ENCODE measurements at places on chromosomes 16 and 17. TPM values are rescaled to one million over a fixed set of nuclear protein-coding genes. Genes with fewer than 3 reads are reported as not detected.

The SGCA gene
- 0.24 TPM for total RNA-seq

DNA sequence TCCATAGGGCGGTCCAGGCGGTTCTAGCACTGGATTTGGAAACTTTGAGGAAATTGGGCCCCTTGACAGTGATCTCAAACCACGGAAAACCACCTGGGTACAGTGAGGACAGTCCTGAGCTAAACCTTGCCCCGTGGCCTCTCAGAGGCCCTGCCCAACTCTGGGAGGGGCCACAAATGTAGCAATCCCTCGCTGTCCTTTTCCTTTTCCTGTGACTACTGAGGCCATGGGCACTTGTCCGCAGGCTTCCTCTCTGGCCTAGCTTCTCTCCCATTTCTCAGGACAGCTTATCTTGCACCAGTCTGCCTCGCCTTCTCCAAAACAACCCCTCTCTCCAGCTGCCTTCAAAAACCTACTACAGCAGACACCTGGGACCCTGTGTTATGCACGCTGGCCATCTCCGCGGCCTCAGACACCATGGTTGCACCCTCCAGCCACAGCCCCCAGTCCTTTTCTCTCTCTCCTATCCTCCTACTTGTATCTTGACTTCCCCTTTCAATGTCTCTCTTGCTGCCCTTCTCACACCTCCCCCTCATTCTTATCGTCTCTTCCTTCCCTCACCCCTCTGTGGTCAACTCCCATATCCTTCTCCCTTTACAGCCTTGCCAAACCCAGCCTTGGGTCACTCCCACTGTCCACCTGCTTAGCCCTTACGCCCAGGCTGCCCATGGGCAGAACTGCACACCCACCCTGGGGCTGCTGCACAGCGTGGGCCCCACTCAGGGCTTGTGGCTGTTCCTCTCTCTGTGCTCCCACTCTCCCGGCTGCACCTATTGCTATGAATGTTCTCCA lies 7.6 kb downstream of the SCPEP1 start:
- peaks cover 28% of the 10 kb centered on the region for H3K36me3 ChIP-seq
- no peak overlapping the region for H3K27ac ChIP-seq
- H3K27me3 ChIP-seq, result no peaks in the 10 kb centered on the region
- H3K4me3 ChIP-seq, result no peak overlapping the region
- H3K4me1 ChIP-seq, result peaks cover 5% of the 10 kb centered on the region

- no peaks in the 10 kb centered on the region for H3K4me1 ChIP-seq
- no peak overlapping the region for H3K27ac ChIP-seq
- no peak for DNase-seq
- no peaks in the 10 kb centered on the region for H3K27me3 ChIP-seq
- no peak overlapping the region for H3K4me3 ChIP-seq
- H3K36me3 ChIP-seq, result peaks cover 4% of the 10 kb centered on the region
Measured at GRCh38 chr17:53150101-53150698, 672.5 kb upstream of the KIF2B start.

- H3K27ac ChIP-seq, result no peak overlapping the region
- H3K27me3 ChIP-seq, result no peaks in the 10 kb centered on the region
- DNase-seq, result no peak
Measured at GRCh38 chr16:88570691-88571092, 489 bp downstream of the ZC3H18 start.

The QRICH2 gene
- 2.2 TPM for total RNA-seq

DNA sequence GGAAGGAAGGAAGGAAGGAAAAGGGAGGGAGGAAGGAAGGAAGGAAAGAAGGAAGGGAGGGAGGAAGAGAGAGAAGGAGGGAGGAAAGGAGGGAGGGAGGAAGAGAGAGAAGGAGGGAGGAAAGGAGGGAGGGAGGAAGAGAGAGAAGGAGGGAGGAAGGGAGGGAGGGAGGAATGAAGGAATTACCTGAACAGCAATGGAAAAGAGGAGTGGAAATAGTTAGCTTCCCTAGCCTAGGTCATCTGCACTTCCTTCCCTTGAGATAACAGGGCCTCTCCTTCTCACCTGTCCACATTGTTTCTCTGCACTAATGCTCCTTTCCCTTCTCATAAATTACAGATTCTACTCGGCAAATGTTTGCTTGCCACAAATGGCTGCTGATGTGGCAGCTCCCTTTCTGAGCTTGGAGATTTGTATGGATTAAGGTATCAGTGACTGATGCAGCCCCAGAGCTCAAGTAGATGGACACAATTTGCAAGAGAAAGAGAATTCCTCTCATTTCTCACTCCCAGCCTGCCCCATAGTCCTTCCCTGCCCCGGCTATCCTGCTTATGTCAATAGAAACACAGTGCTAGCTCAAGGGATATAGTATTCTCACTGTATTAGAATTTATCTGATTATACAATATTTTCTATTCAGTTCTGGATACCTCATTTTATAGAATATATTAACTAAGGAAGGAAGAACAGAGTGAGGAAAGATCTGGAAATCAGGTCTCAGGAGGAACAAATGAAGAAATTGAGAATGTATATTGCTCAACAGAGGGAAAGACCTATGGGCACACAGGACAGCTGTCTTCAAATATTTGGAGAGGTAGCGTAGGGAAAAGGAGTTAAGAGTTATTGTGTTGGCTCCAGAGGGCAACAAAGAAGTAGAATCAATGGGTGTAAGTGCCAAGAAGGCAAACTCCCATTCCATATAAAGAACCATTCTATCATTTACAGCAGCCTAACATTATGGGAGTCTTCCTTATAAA lies 14.6 kb downstream of the HOXB1 start:
- H3K4me3 ChIP-seq, result no peak overlapping the region
- no peak overlapping the region for H3K27ac ChIP-seq
- peaks cover 9% of the 10 kb centered on the region for H3K4me1 ChIP-seq
- H3K36me3 ChIP-seq, result no peaks in the 10 kb centered on the region

DNA sequence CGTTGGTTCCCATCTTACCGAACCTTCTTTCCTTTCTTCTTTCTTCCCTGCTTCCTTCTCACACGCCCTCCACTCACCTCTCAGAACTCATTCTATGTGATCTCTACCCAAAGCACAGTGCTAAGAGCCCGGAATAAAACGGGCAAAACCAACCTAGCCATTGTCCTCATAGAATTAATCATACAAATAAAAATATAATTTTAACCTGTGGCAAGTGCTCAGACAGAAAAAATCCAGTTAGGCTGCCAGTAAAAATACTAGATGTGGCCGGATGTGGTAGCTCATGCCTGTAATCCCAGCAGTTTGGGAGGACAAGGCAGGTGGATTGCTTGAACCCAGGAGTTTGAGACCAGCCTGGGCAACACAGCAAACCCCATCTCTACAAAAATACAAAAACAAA lies 27.0 kb downstream of the BMERB1 start:
- H3K27me3 ChIP-seq, result no peaks in the 10 kb centered on the region
- H3K4me1 ChIP-seq, result no peaks in the 10 kb centered on the region
- no peak overlapping the region for H3K27ac ChIP-seq
- H3K4me3 ChIP-seq, result no peak overlapping the region
- no peak for DNase-seq

DNA sequence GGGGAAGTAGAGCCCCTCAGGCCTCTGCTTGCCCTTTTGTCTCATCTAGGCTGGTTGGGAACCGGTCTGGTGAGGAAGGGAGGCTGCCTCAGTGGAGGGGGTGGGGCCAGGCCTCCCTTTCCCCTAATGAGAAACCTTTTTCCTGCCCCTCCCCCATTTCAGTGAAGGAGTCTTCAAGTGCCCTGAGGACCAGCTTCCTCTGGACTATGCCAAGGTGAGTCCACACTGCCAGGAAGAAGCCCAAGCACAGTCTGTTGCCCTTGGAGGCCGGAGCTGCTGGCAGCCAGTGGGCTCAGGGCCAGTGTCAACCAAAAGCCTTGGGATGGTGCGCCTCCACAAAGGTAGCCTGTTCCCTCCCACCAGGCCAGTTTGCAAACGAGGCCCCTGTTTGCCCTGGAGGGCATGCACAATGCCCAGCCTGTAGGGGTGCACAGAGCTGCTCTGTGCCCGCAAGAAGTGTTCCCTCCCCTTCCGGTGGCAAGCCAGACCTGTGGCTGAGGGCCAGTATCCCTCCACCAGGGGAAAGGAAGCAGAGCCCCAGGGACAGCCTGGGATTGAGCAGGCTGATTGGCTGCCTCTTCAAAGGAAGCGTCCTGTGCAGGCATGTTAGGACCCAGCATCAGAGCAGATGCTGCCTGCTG lies 3.4 kb downstream of the TRAF4 start:
- no peaks in the 10 kb centered on the region for H3K27me3 ChIP-seq
- H3K36me3 ChIP-seq, result peaks cover 67% of the 10 kb centered on the region
- DNase-seq, result peak; percentile 52
- no peak overlapping the region for H3K27ac ChIP-seq
- H3K4me3 ChIP-seq, result peak overlapping the region; percentile 93

The ZNF597 gene
- total RNA-seq, result 3.4 TPM

DNA sequence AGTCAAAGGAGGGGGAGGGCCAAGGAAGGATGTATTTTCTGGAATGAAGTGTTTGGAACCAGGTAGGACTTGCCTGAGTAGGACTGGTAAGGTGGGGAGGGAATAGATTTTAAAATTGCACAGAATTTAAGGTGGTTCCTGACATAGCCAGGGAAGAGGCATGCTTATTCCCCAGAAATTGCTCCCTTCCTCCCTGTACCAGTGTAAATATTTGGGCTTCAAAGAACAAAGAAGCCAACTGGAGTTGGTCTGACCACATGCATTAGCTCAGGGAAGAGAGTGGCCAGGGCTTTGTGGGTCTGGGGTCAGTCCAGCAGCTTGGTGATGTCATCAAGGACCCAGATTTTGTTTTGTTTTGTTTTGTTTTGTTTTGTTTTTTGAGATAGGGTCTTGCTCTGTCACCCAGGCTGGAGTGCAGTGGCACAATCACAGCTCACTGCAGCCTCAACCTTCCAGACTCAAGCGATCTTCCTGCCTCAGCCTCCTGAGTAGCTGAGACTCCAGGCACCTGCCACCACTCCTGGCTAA lies 9.3 kb upstream of the MRTFB start:
- no peak for DNase-seq
- H3K27me3 ChIP-seq, result no peaks in the 10 kb centered on the region
- no peaks in the 10 kb centered on the region for H3K36me3 ChIP-seq
- no peak overlapping the region for H3K4me3 ChIP-seq
- H3K27ac ChIP-seq, result no peak overlapping the region

DNA sequence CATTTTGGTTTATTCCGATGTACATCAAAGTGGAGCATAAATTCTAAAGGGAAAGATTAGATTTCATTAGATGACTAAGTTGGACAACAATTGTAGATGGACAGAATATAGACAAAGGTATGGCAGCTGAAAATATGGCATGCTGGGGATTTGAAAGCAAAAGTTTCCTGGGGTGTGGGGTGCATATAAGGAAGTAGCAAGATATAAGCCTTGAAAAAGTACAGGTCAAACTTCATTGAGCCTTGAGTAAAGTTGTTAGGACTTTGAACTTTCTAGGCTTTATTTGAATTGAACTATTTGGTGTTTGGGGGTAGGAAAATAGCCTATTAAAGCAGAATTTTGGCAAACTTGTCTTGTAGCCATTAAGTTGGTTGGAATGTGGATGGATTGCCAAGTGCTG lies 75.8 kb upstream of the KCNJ16 start:
- H3K36me3 ChIP-seq, result no peaks in the 10 kb centered on the region
- H3K27me3 ChIP-seq, result no peaks in the 10 kb centered on the region
- H3K27ac ChIP-seq, result no peak overlapping the region
- DNase-seq, result no peak
- H3K4me3 ChIP-seq, result no peak overlapping the region
- H3K4me1 ChIP-seq, result no peaks in the 10 kb centered on the region

- no peak for DNase-seq
- no peak overlapping the region for H3K4me3 ChIP-seq
- H3K27me3 ChIP-seq, result peaks cover 99% of the 10 kb centered on the region
Measured at GRCh38 chr17:48561884-48562810, 16.0 kb downstream of the HOXB4 start.

GRCh38 chr16:12639044-12639443 lies 164.6 kb downstream of the CPPED1 start:
- H3K4me3 ChIP-seq, result no peak overlapping the region
- H3K27me3 ChIP-seq, result no peaks in the 10 kb centered on the region
- H3K36me3 ChIP-seq, result no peaks in the 10 kb centered on the region
- DNase-seq, result no peak
- no peaks in the 10 kb centered on the region for H3K4me1 ChIP-seq

GRCh38 chr16:71383054-71383773 lies 24.7 kb downstream of the CALB2 start:
- no peaks in the 10 kb centered on the region for H3K27me3 ChIP-seq
- H3K36me3 ChIP-seq, result no peaks in the 10 kb centered on the region
- no peak overlapping the region for H3K4me3 ChIP-seq
- peak; percentile 45 for DNase-seq
- no peak overlapping the region for H3K27ac ChIP-seq
- H3K4me1 ChIP-seq, result peaks cover 9% of the 10 kb centered on the region

GRCh38 chr17:35898283-35899070 lies 18.3 kb upstream of the CCL5 start:
- no peak overlapping the region for H3K4me3 ChIP-seq
- H3K36me3 ChIP-seq, result no peaks in the 10 kb centered on the region
- no peak for DNase-seq
- H3K4me1 ChIP-seq, result no peaks in the 10 kb centered on the region
- no peaks in the 10 kb centered on the region for H3K27me3 ChIP-seq

GRCh38 chr17:81582341-81582740 lies 30.2 kb upstream of the FAAP100 start:
- no peak overlapping the region for H3K27ac ChIP-seq
- peaks cover 35% of the 10 kb centered on the region for H3K36me3 ChIP-seq
- no peak for DNase-seq

The TIMP2 gene
- 30.3 TPM for total RNA-seq

- peaks cover 62% of the 10 kb centered on the region for H3K36me3 ChIP-seq
- no peak overlapping the region for H3K27ac ChIP-seq
Measured at GRCh38 chr16:31707743-31708335, 165.8 kb upstream of the ZNF267 start.

DNA sequence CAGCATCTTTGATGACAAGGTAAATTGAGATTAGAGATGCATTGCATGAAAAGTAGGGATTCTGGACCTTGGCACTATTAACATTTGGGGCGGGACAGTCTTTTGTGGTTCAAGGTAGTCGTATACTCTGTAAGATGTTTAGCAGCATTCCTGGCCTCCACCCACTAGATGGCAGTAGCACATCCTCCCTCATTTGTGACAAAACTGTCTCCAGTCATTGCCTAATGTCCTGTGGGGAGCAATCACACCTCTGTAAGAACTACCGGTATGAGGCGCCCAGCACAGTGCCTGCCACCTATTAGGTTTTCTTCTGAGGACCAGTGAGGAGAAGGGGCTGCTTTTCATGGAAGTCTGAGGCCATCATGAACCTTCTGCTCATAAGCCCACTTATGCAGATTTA lies 180.8 kb downstream of the RBFOX1 start:
- no peaks in the 10 kb centered on the region for H3K27me3 ChIP-seq
- DNase-seq, result peak; percentile 42
- H3K4me3 ChIP-seq, result no peak overlapping the region
- no peaks in the 10 kb centered on the region for H3K36me3 ChIP-seq
- no peak overlapping the region for H3K27ac ChIP-seq

DNA sequence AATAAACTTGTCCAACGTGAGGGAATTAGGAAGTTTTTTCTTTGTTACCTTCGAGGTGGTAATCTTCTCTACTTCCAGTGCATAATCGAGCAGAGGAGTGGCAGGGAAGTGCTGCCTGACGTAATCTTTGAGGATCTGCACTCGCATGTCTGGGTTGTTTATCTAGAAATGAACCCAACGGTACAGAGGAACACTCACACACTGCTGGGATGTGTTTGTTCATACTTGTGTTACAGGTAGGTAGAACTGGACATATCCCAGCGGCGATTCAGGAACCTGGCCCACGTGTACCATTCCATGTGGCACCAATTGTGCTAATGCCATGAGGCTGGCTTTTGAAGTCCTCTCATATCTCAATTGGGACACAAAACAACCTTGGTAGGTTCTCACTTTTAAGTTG lies 4.2 kb upstream of the KLHL11 start:
- no peak for DNase-seq
- peaks cover 58% of the 10 kb centered on the region for H3K36me3 ChIP-seq

The C16orf96 gene
- total RNA-seq, result 2.0 TPM

All from H9 (cell line).